ENCODE measurements at places on chromosomes 5 and 9.

GRCh38 chr5:50623666-50624065, 42.8 kb upstream of the PARP8 start:
- no peak for DNase-seq

- no peak for DNase-seq
Observed at GRCh38 chr5:124738681-124739633, 7.5 kb downstream of the ZNF608 start.

DNA sequence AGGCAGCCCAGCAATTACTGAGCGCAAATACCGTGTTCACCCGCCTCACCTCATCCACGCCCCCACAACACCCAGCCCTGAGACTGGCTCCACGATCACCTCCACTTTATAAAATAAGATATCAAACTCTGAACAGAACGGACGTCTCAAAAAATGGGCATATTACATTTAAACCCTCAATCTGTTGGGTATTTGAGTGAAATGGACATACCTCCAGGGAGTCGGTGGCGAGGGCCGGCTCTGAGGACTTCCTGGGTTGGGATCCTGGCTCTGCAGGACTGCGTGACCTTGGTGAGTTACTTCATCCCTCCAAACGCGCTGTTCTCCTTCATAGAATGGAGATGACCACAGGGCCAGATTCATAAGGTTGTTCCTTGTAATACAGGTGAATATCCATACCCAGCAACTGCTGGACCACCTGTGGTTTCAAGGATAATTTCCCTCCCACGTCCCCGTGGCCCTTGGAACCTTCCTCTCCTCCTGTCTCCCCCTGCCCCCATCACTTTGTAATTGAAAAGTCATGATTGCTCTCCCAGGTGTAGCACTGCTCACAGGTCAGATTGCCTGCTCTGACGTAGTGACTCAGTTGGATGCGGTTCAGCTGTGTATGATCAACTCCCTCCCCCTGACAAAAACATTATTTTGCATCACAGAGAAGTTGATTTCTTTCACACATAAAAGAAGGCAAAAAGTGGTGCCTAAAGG, 135.6 kb downstream of the KCNIP1 start:
- DNase-seq, result no peak

DNA sequence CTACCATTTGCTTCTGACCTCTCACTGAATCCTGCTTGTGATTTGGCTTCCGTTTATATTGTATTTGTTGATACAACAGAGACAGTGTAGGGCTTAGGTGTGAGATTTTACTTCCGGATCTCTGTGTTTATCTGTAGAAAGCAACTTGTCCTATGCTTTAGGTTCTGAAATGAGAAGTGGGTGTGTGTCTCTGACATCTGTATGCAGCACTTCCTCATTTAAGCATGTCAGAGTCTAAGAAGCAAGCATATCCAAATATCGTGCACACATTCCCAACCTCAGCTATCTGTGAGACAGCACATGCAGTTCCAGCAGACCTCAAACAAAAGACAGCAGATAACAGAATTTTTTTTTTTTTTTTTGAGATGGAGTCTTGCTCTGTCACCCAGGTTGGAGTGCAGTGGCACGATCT, 16.3 kb downstream of the KLF9 start:
- DNase-seq, result no peak

- no peak for DNase-seq
Observed at GRCh38 chr5:116938488-116938887, 363.9 kb upstream of the SEMA6A start.

DNA sequence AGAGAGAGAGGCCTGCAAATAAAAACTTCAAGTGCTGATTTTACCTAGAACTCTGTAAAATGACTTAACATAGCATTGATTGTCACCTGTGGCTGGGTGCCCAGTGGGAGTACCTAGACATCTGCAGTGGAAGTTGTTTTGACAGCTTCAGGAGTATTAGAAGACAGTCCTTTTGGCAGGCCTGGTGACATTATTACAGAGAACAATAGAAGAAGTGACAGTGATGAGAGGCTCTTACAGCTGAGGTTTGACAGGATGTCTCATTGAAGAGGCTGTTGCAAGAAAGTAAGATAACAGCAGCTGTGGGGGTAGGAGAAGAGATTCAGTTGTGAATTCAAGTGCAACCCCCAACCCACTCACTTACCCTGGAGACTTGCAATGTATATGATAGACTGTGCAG, 27.9 kb upstream of the MUSK start:
- DNase-seq, result no peak

GRCh38 chr5:34411470-34412346, 244.4 kb upstream of the RAI14 start:
- no peak for DNase-seq

GRCh38 chr5:68529581-68529980, 314.0 kb downstream of the PIK3R1 start:
- no peak for DNase-seq

DNA sequence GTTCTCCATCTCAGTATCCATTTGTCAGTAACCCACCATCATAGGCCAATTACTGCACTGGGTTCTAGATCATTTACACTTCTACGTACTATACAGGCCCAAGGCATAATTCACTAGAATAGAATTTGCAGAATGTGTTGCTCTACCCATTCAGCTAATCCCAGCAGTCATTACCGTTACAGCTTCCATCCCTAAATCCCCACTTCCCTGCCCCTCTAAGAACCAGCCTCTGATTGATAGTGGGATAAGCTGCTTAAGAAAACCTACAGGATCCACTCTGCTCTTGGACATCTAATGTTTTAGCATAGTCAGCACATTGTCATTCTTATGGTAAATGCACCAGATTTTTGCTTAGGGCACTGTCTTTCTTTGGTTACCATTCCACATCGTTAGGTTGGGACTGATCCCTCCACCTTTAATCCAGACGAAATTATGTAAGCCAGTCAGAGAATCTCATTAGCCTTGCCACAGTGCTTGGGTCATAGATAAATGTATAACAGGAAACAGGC, 39.3 kb upstream of the CHD1 start:
- no peak for DNase-seq

All from activated effector memory CD4-positive, alpha-beta T cell treated with Interleukin-2 at 50 U/mL for 16 hours (primary cell).